Mucosa of gallbladder (tissue), 1 donor: ENCODE measurements at places on chromosomes 5 and 9. TPM values are rescaled to one million over a fixed set of nuclear protein-coding genes. Genes with fewer than 3 reads are reported as not detected.

Gene FAM78A
- 7.5 TPM for total RNA-seq

Gene ITGA2
- total RNA-seq = 13.0 TPM

DNA sequence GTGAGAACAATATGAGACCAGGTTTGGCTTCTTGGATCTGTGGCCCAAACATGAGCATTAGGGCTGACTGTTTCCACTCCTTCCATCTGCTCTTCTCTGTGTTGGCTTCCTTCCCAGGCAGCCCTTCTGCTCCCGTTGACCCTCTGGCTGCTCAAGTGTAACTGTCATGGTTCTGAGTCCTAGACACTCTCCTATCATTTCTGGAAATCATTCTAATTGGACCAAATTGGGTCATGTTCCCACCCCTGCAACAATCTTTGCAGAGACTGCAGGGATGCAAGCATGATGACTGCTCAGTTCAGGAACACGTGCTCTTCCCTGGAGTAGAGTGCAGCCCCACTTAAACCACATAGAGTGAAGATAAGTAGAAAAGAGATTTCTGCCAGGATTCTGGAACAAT is 741.4 kb downstream of the TAF11L14 start:
- no peak for DNase-seq

DNA sequence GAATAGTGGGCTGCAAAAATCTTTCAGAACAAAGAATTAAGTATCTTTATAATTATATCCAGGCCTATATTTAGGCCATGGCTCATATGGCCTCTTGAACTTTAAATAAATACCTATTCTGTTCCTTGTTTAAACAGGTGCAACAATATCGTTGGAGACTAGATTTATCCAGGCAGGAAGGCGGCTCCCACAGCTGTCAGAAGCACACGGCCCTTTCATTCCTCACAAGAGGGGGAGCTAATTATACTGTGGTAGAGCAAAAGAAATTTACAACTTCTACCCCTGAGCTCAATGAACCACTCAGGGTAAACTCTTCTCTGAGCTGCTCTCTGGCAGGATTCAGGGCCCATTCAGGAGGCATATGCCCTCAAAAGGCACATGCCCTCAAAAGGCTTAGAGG is 31.3 kb downstream of the TMEM174 start:
- DNase-seq = no peak
